ENCODE measurements at places on chromosomes 2 and 18.

DNA sequence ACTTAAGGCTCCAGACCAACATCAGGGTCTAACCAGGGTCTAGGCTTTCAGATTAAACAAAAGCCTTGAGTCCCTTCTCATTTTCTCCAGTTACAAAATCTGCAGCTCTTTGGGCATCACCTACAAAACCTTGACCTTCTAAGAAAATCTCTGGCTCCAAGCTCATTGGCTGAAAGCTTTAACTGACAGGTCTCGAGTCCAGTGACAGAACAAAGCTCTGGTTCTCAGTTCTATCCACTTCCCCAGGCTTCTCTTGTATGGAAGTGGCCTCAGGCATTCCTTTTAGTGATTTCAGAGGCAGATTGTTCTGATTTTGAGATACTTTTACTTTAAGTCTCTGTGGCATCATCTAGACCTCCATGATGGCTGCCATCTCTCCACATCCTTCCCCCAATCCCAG, 11.3 kb downstream of the SIX2 start:
- DNase-seq: no peak

GRCh38 chr2:68659081-68659480, 15.7 kb downstream of the PROKR1 start:
- DNase-seq: no peak

GRCh38 chr2:138228101-138228500, 263.8 kb downstream of the HNMT start:
- DNase-seq: no peak

DNA sequence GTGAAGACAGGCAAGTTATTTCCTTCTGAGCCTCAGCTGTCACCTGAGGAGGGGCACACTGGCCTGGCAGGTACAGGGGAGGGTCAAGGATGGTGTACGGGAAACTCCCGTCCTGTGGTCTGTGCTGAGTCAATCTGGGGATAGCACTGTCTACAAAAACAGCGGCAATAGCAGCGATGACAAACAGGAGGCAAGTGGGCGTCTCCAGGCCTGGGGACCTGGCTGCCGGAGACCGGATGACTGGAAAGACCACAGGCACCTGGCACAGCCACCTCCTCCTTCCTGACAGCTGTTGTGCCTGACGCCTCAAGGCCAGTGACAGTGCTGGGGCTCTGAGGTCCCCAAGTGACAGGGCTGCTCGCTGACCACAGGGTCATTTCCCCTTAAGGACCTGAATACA, 202.1 kb upstream of the HS6ST1 start:
- DNase-seq: no peak

DNA sequence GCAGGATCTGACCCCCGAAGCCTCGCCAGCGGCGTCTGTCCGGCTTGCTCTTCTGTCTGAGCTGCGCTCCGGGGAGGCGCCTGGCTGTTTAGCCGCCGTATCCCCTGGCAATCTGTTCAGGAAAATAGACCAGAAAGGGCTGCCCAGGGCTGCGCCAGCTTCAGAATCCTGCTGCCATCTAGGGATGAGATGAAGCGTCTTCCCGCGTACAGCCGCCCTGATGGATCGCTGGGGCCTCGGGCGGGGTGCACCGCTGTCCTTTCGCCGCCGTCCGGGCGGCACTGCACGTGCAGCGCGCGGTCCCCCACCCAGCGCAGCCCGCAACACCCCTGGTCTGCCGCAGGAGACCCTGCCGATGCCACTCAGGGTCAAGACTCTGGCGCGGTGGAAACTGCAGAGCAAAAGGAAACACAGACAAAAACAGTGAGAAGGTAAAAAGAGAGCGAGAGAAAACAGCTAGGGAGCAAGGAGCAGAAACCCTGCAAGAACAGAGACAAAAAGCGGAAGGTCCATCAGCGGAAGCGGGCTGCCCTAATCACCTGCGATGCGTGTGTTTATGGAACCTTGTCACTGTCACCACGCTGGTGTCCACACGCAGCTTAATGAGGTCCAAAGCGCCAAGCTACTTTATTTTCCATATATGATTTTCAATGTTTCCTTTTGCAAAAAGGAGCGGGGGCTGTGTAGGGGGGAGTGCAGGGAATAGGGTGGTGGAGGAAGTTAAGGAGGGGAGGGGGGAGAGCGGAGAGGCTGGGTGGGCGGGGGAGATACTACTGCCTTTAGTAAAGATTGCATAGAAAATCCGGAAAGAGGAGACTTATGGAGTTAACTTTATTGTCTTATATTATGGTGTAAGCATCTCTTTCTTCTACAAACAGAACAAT, 2113.3 kb upstream of the PIK3C3 start:
- no peak for DNase-seq

- no peak for DNase-seq
These were observed 17.7 kb downstream of the SLC66A2 start for GRCh38 chr18:79933765-79934164.

DNA sequence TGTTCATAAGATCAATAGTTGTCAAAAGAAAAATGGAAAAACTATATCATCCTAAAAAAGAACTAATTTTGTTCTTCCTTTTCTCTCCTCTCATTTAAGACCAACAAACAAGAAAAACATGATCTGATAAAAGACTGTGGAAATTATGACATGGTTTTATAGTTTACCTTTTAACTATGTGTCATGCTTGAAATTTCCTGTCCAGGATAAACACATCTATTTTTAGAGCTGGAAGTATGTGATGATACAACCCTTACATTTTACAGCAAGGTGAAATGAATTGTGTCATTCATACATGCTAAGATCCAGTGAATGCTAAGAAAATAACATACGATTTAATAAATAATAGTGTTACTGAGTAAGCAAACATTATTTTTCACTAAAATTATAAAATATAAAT, 89.9 kb downstream of the GULP1 start:
- DNase-seq: no peak

DNA sequence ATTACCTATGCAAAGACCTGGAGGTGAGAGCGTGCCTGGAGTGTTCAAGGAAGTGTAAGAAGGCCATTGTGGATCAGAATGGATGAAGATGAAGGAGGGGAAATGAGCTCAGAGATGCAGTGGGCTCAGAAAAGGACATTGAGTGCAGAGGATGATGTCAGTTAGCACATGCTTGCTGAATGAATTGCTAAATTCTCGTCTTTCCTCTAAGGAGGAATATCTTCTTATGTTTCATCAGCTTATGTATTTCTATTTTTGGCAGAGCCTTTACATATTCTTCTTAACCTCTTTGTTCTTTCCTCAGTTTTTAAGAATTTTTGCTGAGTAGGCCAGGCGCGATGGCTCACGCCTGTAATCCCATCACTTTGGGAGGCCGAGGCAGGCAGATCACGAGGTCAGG, 30.9 kb downstream of the FAM171B start:
- no peak for DNase-seq

DNA sequence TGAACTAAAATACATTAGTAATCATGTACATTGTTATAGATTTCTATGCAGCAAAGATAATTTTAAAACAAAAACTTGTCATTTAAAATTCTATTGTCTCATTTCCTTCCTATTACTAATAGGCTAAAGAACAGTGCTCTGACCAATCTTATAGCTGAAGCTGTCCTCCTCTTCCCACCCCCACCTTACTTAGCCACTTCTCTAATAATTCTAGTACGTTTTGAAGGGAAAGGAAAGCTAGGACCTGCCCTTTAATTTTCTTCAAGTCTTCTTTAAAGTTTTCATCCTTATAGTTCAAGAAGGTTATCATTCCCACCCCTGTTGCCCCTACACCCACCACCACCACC, 121.6 kb downstream of the RBMS1 start:
- no peak for DNase-seq

DNA sequence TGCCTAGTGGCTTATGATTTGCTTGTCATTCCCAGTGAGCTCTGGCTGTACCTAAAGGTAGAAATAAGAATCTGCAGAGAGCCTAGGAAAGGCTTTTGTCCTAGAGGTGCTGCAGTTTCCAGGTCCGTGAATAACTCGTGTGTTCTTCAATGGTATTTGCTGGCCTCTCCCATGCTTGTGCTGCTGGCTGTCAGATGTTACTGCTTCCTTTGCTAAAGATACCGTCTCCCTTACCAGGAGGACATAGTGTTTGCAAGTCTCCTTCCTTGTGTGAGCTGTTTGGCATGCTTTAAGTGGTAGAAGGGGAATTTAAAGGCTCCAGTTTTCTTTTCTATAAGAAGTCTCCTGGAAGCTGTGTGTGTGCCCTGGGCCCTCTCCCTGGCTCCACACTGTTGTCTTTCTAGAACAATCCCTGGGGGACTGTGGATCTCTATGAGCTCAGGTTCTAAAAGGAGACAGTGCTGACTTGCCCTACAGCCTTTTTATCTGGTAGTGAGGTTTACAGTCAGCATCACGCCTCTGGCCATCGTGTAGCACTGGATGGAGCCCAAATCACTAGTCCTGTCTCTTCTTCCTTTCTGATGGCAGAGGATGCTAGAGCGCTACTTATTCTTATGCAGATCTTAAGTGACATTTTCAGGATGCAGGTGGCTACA, 65.8 kb downstream of the RNF144A start:
- DNase-seq: no peak

- no peak for DNase-seq
These were observed 81.4 kb downstream of the BCL11A start for GRCh38 chr2:60472041-60472440.

DNA sequence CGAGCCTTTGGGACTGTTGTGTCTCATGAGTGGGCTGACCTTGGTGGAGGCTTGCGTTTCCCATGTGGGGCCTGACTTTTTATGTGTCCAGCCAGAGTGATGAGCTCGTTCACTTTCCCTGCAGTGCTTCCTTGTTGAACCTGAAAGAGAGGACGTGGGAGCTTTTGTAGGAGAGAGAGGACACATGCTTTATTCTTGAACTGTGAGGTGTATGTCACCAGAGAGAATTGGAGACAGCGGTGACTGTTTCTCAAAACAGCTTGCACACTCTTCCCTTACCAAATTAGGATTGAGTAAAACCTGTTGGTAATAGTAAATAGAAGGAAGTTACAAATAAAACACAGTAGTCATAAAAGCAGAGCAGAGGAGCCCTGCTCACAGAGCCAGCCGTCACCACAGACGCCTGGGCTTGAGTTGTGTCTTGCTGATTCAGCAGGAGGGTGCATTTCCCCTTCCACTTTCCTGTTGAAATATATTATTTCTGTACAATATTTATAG, 60.7 kb downstream of the INPP4A start:
- no peak for DNase-seq

- no peak for DNase-seq
These were observed 60.4 kb downstream of the WDSUB1 start for GRCh38 chr2:159226059-159226461.

DNA sequence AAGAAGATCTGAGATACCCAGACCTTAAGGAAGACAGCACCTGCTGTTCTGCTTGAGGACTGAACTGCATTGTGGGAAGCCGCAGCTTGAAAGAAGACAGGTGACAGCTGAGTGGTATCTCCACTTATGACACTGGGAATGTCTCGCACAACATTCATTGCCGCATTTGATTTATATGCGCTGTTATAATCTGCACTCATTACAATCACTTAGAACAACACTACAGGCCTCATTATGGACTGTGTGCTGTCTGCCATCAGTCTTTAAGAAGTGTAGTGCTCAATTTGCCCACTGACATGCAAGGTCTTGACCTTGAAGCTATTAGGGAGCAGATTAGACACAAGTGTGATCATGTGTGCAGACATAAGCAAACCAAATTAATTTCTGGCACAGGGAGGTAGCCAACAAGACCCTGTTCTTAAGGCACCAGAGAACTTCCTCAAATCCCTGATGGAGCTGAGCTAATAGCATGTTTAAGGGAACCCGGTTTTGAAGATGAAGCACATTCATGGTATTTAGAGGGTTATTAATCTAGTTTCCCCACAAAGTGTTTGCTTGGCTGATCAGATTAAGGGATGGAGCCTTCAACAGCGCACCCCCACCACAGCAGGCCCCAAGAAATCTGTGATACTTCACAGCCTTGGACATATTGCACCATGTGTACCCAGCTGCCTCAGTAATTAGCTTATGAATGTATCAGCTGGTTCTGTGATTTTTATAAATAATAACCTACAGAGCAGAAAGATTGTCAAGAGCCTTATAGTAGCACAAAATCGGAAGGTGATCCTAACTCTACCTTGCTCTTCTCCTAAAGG, 146.8 kb downstream of the SATB2 start:
- DNase-seq: no peak

DNA sequence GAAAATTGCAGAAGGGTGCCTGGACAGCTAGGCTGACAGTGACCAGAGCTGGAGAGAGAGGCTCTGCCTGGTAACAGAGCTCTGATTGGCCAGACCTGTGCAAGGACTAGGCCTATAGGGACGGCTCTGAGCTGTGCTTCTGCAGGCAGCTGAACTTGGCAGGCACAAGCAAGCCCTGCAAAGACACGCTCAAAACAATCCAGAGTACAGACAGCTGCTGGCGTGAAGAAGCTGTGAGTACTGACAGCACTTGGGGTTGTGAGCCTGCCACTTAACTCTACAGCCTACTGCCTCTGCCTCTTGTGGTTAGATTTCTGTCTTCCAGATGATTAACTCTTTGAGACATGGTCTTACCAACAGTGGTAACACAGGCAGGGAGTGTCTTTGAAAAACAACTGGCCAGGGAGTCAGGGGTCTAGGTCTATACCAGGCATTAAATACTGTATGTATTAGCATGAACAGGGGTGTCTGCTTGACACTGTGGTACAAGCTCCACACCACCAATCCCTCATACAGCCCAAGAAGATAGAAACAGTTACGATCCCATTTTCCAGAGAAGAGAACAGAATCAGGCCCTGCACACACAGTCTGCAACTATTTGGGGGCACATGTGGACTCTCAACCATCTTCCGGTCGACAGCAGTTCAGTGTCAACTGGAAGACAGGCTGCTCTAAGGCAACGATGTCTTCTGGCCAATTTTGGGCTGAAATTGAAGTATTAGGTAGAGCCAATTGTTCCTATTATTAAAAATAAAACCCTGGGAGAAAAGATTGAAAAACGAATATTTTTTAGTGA, 568.4 kb downstream of the TNS1 start:
- DNase-seq: no peak

Data from CD8-positive, alpha-beta memory T cell (primary cell).